ENCODE measurements at places on chromosomes 1 and 21. TPM values are rescaled to one million over a fixed set of nuclear protein-coding genes. Genes with fewer than 3 reads are reported as not detected.

Gene OBSCN
- 102 TPM for total RNA-seq

Gene LCE1F
- total RNA-seq = not detected

Gene SLFNL1
- total RNA-seq = 0.65 TPM

Gene OR2L13
- total RNA-seq = not detected

Gene OR2T33
- total RNA-seq = not detected

Gene RGS1
- total RNA-seq = 0.58 TPM

GRCh38 chr21:16770266-16770665 lies 742.6 kb upstream of the CXADR start:
- no peak for DNase-seq

GRCh38 chr1:231240531-231240882 lies 505 bp upstream of the GNPAT start:
- DNase-seq = no peak

DNA sequence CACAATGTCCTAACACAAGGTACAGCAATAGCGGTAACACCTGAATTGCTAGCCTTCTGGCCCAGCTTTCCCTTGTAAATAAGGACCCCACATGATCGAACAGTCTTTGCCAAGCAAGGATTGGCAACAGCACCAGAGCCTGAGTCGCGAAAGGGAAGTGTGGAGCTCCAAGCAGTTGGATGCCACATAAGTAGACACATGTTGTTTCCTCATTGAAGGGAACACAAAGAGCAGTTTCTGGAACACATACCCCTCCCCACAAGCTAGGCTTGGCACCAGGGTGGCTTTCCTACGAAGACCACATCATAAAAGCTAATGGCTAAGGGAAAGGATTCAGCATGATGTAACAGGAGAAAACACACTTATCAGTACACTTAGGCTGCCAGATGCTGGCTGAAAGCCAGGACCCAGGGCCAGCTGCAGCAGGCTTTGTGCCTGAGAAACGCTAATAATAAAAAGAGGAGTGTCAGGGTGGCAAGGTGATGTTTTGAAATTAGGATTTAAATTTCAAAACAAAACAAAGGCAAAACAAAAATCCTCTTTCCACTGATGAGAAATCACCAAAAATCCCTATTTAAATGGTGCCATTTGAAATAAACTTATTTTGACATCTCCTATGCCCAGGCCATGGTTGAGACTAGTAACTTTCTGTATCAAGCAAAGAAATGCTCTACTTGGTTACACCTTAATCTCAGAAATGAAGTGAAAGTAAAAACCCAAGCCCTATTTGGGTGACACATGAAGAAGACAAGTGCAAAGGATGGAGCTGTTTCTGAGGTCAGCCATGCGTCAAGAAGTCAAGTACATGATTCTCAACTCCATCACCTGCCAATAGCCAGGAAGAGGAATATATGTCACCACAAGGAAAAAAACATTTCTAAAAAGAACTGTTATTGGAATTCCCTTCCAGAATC lies 11.9 kb upstream of the CPLANE2 start:
- no peak for DNase-seq

DNA sequence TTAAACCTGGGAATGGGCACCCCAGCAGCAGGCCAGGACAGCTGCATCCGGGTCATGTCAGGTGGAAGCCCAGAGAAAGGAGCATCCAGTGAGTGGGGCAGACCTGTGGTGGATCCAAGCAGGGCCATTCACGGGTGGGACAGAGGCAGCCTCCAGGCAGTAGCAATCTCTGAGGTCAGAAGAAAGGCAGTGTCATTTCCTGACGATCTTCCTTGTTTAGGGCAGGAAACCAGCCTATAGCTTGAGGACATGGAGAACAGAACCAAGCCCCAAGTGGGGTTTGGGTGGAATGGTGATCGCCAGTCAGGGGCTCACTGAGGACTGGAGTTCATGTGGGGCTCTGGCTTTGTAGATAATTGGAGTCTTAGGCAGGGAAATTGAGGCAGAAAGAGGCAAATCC lies 209.4 kb downstream of the HIVEP3 start:
- no peak for DNase-seq

DNA sequence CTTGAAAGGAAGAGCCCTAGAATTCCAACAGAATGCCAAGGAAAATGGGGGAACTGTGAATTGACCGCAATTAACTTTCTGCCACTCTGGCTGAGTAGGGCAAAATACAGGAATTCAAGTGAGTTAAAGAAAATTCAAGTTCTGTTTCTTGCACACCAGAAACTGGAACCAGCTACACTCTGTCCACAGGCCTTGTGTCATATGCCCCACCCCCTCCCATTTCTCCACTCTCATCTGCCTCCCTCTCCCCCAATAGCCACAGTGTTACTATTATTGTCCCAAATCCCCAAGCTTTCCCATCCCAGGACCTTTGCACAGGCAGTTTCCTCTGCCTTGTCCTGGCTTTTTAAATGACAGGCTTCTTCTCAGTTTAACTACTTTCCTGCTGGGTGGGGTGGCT lies 4.3 kb upstream of the STK40 start:
- DNase-seq = no peak

- DNase-seq = no peak
These were observed 3.5 kb upstream of the SH3BGRL3 start for GRCh38 chr1:26276432-26276838.

DNA sequence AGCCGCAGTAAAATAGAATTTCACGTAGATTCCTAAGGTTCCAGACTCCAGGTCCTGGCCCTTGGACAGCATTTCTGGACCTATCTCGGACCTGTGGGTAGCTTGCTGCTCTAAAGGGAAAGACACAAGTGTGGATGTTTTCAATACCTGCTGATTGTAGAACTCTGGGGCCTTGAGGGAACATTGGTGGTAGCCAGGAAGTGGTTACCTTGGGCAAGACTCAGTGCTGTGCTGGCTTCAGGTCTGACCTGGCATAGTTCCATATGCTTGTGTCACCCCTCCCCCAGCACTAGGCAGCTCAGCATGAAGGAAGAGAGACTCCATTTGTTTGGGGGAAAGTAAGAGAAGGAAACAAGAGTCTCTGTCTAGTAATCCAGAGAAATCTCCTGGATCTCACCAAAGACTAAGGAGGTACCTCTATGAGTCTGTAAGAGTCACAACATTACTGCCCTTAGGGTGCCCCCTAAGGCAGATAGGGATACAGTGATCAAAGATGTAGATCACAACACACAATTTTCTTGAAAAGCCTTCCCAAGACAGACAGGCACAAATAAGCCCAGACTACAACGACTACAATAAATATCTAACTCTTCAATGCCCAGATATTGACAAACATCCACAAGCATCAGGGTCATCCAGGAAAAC lies 398.8 kb downstream of the TGFB2 start:
- DNase-seq = no peak

DNA sequence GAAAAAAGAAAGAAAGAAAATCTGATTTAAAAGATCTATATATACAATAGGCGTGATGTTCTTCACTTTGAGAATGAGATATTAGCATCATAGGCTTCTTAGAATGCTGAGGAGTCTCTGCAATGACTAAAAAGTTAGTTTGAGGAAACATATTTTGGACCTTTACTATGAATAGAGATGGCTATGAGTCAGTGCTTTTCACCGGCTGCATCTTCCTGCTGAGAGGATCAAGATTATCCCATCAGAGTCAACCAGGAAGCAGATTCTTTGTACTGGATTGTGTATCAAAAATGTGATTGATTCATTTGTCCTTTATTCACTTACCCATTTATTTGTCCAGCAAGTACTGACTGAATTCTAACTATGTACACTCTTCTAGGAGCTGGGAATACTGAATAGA lies 144.2 kb downstream of the KCNK2 start:
- DNase-seq = no peak

DNA sequence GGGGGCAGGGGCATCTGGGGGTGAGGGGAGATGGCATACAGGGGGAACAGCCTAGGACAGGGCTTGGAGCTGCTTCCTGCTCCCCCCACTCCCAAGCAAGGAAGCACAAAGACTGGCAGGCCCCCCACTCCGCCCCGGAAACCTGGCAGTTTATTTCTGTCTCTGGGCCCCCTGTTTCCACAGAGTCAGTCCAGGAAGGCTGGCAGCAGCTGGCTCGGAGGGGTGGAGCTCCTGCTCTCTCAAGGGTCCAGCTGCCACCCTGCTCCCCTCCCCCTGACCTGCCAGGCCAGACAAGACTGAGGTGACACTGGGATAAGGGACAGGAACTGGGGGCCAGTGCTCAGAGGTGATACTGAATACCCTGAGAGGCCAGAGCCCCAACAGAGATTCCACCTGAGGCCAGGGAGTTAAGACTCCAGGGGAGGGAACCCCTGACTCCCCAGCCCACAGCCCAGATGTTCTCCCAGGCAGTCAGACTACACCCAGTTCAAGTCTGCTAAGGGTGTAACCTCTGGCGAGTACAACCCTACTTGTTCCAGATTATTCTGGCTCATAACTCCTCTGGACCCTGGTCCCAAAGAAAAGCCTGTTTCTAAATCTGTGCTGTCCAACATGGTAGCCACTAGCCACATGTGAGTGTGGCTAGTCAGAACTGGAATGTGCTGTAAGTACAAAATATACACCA lies 26.3 kb downstream of the AHDC1 start:
- DNase-seq = no peak

Data from naive thymus-derived CD8-positive, alpha-beta T cell (primary cell).